Panc1 (cell line): ENCODE measurements at places on chromosomes 5 and 9. TPM values are rescaled to one million over a fixed set of nuclear protein-coding genes. Genes with fewer than 3 reads are reported as not detected.

- DNase-seq = no peak
These were observed 151.4 kb downstream of the HSD17B3 start for GRCh38 chr9:96150324-96151227.

SVEP1 gene
- total RNA-seq = 0.05 TPM

- no peak for DNase-seq
These were observed 71.5 kb upstream of the RPS23 start for GRCh38 chr5:82349652-82350051.

GRCh38 chr5:128684961-128685360 lies 146.9 kb upstream of the FBN2 start:
- no peak for DNase-seq

DNA sequence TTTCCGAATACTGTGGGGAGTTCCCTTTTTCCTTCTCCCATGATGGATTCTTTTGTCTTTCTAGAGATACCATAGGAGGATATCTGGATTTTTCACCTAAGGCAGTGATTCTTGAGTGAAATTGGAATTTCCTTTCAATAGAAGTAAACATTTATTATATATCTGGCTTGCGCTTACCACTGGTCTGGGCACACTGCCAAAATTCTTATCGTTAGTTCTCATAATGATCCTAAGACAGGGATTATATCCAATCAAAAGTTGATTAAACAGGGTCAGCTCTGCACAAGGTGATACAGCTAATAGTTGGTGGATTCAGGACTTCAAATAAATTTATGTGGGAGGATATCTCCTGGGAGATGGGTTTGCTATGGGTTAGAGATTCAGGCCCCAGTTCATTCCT lies 9.6 kb downstream of the TLE4 start:
- DNase-seq = no peak

- no peak for DNase-seq
These were observed 57.2 kb downstream of the OLFM1 start for GRCh38 chr9:135144581-135145170.
